ENCODE measurements at places on chromosomes 3 and 15.
A peak's percentile ranks its signal among the peaks of the same experiment; 100 is the strongest.

DNA sequence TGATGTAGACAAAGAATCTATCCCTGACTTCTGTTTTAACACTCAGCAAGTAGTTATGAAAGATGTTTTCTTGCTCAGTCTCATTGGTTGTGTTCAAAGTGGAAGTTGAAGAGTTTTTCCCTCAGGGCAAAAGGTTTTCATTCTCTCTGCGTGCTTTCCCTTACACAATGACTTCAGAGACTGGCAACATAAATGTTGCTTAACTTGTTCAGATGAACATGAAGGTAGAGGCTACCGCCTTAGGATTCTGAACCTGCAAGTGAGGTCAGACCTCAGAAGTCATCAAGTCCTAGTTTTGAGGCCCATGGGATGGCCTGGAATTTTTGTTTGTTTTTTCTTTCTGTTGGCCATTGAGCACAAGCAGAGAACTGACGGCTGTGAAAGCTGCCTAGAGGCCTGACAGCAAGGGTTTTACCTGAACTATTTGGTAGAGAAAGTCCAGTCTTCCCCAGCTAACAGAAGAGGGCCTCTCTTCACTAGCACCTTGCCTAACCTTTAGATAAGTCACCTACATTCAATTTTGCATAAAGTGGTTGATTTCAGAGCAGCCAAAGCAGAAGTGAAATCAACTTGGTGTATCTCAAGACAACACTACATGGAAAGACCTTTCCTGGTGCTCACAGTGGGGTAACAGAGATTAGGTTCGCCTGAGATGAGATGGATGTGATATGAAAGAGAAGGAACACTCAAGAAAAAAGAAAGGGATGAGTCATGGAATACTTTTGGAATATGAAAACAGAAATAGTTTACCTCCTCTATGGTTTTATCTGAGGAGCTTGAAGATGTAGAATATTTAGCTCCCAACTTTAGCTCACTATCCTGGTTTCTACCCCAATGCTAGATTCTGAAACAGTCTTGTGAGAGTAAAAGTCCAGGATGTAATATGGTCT lies 53.6 kb upstream of the AP4E1 start:
- no peak for DNase-seq

GRCh38 chr15:77748078-77749064 lies 115.7 kb upstream of the LINGO1 start:
- no peak for DNase-seq

- no peak for DNase-seq
Measured at GRCh38 chr3:23052620-23053019, 150.5 kb upstream of the UBE2E2 start.

DNA sequence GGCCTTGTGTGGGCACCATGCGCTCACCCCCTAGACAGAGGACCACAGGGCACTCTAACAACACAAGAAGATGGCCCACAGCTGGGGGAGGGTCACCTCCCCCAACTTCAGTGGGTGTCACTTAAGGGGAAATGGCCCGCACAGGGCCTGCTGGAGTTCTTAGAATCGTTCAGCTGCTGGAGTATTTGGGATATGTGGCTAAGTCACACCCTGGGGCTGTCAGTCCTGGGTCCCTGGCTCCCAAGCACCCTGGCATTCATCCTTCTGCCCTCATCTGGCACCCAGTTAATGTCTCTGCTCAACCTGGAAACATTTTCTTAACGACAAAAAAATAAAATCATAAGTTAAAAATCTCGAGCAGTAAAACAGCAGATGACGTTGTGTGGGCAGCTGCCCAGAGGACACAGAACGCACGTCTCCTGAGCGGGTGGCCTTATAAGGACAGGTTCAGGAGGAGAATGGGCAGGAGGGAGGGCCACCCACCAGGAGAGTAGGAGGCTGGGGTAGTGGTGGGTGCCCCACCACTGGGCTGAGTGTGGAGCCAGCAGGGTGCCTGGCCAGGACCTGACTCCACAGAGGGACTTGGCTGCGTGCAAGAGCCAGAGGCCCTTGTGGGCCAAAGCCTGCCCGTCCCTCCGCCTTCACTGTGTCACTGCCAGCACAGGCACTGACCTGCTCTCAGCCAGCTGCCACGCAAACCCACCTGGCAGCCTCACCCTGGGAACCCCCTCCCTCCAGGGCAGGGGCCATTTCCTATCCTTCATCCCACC lies 11.5 kb downstream of the KBTBD13 start:
- DNase-seq: no peak

DNA sequence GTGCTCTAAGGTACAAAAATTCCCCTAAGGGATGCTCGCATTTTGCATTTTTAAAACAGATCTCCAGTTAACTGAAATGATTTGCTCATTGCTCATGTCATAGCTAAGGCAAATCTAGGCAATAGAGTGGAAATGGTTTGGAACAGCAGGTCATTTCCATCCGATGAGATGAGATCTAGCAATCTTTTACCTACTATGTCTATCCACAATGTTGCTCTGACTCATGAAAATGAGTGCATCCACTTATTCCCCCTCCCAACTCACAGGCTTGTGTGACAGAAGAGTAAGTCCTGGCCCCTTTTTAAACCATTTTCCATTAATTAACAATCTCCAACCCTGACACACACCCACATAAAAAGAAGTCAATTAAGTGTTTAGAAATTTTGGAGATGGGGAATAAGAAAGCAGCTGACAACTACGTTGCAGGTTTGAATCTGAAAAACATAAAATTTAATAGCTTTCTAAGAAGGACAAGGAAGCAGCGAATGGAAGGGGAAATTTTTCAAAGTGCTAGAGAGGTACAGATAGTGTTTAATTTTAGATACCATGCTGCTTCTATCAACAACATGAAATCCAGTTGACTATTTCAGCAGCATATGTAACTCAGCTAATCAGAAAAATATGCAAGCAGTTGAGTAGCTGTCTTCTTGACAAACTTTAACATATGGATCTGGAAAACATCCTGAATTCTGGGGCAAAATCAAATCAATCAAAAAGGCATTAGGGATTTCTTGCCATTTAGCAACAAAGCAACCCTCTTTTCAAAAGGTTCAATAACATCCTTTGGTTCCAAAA lies 112.0 kb downstream of the TMCO5A start:
- DNase-seq: no peak

DNA sequence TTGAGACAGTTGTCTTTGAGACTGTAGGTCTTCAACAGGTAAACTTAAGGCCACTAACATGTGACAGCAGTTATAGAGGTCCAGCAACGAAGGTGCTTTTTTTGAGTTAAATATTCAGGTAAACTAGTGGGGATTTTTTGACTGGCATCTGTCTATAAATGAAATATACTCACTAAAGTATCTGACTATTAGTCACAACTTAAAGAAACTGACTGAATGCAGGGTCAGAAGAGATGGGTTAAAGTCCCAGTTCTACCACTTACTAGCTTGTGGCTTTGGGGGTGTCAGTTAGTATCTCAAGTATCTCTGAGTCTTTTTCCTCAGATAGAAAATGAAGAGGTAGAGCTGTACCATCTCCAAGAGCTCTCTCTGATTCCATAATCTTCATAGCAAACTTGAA lies 18.0 kb downstream of the MIX23 start:
- DNase-seq: no peak

GRCh38 chr3:153166796-153167195 lies 4.8 kb downstream of the RAP2B start:
- DNase-seq: no peak

- DNase-seq: no peak
Measured at GRCh38 chr3:18766974-18767373, 341.8 kb upstream of the SATB1 start.

- no peak for DNase-seq
Measured at GRCh38 chr3:106710596-106710995, 666.6 kb upstream of the CCDC54 start.

DNA sequence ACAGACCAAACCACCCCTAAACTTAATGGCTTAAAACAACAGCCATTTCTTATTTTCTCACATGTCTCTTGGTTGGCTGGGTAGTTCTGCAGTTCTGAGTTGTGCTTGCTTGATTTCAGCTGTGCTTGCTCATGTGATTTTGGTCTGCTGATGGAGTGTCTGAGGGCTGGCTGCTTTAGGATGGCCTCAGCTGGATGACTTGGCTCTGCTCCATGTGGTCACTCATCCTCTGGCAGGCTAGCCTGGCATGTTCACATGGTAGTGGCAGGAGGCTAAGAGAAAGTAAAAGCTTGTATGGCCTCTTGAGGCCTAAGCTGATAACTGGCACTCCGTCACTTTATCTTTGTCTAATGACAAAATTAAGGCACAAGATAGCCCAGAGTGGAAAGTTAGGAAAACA lies 4.1 kb downstream of the SV2B start:
- DNase-seq: no peak

DNA sequence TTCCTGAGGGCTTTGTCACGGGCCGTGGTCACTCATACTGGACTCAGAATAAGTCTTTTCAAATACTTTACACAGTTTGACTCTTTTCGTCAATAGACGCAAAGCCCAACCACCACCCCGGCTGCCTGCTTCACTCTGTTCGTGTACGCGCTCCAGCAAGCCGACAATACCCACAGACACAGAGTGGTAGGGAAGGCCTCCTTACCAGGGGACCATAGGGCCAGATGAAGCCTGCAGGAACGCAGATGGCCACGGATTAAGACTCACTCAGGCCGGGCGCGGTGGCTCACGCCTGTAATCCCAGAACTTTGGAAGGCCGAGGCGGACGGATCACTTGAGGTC lies 29.7 kb downstream of the EFCAB12 start:
- DNase-seq: peak; percentile 11

- DNase-seq: no peak
Measured at GRCh38 chr3:18245721-18246120, 179.4 kb downstream of the SATB1 start.

GRCh38 chr15:64493641-64494040 lies 33.3 kb downstream of the ZNF609 start:
- no peak for DNase-seq

GRCh38 chr3:147614210-147614609 lies 205.0 kb downstream of the ZIC1 start:
- peak; percentile 24 for DNase-seq

DNA sequence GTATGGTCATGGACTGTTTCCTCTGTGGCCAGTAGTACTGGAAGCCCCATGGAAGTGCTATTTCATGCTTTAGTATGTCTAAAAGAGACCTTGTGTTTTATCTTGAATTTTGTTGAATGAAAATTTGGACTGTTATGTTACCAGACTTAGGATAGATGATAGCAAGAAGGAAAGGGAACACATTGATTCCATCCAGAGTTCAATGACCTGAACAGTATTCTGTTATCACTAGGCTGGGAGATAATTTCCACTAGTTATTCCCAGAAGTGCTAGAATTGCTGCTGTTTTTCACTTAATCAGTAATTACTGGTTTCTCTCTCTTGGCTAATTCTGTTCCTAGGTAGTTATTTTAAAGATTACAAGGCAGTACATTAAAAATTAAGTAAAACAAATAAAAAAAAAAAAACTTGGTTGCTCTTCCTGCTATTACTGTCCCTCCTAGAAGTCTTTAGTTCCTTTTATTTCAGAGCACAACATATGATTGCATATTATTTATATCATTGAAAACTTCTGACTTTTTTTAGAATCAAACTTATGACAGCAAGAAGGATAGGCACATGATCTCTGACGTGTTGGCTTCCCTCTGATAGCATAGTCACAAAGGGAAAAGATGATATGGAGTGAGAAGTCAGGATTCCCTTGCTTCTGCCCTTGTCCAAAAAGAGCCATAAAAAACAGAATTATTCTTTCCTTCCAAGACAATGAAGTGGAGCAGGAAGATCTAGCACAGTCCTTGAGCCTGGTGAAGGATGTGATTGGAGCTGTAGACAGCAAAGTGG lies 72.2 kb downstream of the KLHL25 start:
- DNase-seq: no peak

GRCh38 chr15:99090011-99090699 lies 14.7 kb upstream of the SYNM start:
- no peak for DNase-seq

DNA sequence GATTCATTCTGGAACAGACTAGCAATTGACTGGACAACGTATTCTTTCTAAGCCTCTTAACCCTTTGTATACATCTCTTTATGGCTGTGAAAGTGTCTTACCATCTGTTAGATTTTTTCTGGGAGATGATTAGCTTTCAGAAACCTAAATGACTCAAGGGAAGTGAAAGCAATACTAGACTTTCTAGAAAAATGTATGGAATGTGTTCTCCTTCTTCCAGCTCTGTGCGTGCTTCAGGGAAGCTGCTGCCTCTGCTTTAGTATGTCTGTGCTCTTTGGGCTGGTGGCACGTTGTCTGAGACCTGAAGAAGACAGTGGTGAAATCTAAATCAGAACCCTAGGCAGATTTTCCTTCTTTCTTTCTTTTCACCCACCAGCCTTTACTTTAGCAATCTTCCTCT lies 89.5 kb downstream of the ITPR1 start:
- DNase-seq: peak; percentile 71

- DNase-seq: no peak
Measured at GRCh38 chr15:80011596-80011995, 40.6 kb upstream of the BCL2A1 start.

- DNase-seq: no peak
Measured at GRCh38 chr3:143672396-143673165, 175.7 kb downstream of the SLC9A9 start.

- DNase-seq: no peak
Measured at GRCh38 chr3:194683380-194683779, 2.3 kb upstream of the FAM43A start.

GRCh38 chr15:71730277-71731144 lies 79.8 kb upstream of the NR2E3 start:
- peak; percentile 63 for DNase-seq

GRCh38 chr15:74593122-74593521 lies 22.5 kb upstream of the CLK3 start:
- no peak for DNase-seq

DNA sequence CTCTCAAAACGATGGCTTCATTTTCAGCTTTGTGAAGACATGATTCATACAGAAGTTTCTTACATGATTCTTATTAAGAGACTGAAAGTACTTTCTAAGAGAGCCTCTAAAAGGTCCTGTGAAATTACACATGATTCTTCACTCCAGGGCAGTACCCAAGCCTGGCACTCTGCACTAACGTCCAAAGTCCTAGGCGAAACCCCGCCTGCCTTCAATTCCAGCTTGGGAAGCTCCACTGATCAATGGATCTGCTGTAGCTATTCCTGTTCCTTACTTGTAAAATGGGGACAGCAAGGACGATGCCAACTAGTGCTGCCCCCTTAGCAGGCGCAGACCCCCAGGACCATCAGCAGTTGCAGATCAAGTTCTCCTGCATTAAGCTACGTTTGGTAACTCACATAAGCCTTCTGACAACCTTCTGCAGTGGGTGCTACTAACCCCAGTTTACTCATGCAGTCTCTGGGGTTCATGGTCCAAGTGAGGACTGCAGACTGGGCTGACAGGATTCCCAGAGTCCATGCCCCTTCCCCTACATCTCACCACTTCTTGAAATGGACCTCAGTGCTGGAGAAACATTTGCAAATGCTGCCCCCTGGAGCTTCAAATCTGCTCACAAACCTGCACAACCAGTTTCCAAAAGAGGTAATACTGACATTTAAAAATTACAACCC lies 10.6 kb downstream of the CHCHD4 start:
- DNase-seq: no peak

GRCh38 chr3:86234506-86235254 lies 756.3 kb downstream of the VGLL3 start:
- DNase-seq: no peak

GRCh38 chr3:150365132-150365604 lies 42.9 kb upstream of the TSC22D2 start:
- peak; percentile 82 for DNase-seq

- DNase-seq: no peak
Measured at GRCh38 chr15:100560323-100560722, 31.6 kb upstream of the CERS3 start.
